ENCODE measurements at places on chromosomes 12 and 14.

- no peak for DNase-seq
Observed at GRCh38 chr14:50065583-50065982, 50.8 kb downstream of the VCPKMT start.

DNA sequence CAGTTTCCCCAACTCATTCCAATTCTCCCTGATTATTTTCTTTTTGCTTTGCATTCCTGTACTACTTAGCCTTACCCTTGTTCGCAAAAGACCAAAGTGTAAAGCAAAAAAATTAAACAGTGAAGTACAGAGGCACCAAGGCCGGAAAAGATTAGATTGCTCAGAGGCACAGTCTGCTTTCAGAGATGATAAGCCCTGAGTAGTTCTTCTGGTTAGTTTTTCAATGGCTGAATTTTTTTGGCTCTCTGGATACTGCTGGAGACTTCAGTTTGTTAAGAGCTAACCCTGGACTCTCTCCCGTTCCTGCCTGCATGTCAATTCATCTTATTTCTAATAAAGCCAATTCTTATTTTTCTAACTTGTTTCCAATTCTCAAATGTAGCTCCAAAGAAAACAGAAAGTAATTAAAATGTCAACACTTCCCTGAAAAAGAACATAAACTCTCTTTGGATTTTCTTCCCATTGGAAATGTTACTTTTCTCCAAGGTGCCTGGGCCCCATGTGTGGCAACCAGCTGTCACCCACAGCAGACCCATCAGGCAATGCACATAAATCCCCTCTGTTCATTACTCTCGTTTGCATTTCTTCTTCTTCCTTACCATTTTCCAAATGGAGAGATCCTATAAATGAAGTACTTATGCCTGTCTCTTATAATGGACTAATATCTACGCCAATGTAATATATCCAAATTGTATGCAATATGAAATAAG is 142.8 kb downstream of the BTG1 start:
- no peak for DNase-seq

DNA sequence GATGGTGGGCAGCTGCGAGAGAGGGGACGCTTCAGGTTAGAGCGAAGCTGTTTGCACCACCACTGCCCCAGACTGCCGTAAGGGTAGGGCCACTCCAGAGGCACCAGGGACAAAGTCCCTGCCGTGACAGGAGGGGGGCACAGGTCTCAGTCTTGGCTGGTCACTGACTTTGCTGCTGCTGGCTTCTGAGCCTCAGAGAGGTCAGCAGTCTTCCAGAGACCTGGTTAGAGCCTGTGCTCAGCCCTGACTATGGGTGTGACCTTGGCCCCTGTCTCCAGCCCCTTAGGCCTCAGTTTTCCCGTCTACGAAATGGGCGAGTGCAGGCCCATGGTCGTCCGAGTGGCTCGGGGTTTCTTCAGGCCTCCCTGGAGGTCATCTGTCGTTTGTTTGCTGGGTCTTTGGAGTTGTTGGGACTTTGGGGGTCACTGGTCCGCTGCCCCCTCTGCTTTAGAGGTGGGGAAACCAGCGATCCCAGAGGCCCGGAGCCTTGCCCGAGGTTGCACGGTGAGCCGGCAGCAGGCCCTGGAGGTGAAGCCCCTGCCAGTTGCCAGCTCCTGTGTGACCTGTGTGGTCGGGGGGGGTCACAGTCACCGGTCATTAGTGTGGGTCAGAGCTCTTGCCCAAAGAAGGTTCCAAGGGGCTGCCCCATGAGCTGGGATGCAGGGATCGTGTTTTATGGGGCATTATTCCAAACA is 15.3 kb downstream of the MEG3 start:
- no peak for DNase-seq

GRCh38 chr12:38983117-38983571 is 77.8 kb upstream of the CPNE8 start:
- DNase-seq = no peak

DNA sequence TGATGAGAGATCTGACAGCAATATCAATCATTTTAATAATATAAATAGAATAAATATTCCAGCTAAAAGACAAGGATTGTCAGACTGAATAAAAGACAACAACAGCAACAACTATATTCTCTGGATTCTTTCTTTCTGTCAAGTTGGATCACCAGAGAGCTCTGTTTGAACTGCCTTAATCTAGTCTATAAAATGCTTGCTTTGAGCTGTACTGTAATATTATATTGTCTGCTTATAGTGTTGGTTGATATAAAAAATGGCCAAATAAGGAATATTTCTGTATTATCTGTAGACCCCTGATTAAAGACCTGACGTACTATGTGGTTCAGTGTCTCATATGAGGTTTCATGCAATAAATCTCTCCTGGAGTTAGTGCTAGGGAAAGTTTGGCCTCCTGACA is 46.3 kb upstream of the CSRP2 start:
- DNase-seq = no peak

- no peak for DNase-seq
Observed at GRCh38 chr12:60259225-60259624, 663.4 kb downstream of the SLC16A7 start.

DNA sequence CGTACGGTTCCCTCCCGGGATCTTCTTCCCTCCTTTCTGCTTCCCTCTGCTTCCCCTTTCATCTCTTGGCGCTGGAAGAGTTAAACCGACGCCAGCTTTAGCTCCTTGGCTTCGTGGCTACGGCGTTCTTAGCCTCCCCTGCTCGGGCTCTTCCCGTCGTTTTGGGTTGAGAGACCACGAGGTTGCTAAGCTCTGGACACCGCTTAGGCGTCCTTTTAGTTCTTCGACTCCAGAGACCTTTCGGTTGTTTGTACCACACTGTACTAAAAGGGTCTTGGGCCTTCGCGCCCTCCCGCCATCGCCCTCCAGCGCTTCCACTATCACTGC is 545 bp downstream of the CPSF2 start:
- DNase-seq = peak; percentile 7

GRCh38 chr12:29039013-29039412 is 110.1 kb upstream of the FAR2 start:
- no peak for DNase-seq

- no peak for DNase-seq
Observed at GRCh38 chr14:77284466-77284865, 13.5 kb upstream of the NGB start.

DNA sequence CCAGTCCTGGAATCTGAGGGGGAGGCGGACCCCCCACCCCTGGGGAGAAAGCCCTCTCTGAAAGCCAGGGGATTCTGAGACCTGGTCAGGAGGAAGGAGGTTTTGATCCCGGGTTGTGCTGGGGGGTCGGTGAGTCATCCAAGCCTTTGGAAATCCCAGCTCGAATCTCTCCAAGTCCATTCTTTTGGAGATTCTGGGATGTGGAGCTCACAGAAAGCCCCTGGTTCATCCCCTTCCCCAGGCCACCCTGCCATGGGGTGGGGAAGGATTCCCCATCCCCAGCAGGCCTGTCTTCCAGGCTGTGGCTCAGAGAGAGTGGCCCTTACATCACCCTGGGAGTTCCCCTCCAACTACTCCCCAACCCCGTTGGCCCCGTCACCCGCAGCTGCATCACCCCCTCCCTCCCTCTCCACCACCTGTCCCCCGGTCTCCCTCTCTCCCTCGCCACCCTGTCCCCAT is 14.3 kb downstream of the EXOC3L4 start:
- no peak for DNase-seq

DNA sequence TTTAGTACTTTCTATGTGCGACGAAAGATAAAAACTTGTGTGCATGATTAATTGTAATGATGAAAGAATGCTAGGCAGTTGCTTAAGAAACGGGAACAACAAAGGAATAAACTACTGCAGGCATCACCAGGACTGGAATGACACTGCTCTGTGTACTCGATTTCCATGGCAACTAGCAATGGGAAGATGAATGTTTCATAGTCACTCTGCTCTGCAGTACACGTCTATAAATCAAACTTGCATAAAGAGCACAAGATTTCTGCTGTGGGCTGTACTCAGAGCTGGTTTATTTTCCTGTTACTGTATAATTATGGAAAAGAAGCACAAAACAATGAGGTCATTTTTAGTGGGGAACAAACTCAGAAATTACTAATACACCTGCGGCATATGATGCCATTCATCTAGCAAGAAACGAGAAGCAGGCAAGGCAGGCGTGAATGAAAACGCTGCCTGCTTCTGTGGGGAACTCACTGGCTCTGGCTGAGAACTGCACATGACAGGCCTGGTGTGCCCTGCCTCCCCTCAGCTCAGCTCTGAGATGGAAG is 41.8 kb downstream of the EFCAB11 start:
- no peak for DNase-seq

DNA sequence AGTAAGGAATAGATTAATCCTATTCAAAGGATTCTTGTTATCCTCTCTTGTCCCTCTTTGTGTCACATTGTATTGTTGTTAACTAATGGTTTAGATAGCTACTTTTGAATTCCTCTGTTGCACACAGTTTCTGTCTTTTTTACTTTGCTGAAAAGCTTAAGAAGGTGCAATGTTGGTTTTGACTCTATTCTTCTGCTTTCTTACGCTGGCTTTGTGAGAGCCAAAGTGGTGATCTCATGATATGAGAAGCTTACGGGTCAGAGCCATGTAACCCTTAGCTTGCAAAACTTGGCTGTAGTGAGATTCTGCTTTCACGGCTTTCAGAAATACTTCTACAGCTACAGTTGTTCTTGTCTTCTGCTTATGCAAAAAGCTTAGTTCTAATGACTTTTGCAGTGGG is 239.7 kb downstream of the TRHDE start:
- DNase-seq = no peak

DNA sequence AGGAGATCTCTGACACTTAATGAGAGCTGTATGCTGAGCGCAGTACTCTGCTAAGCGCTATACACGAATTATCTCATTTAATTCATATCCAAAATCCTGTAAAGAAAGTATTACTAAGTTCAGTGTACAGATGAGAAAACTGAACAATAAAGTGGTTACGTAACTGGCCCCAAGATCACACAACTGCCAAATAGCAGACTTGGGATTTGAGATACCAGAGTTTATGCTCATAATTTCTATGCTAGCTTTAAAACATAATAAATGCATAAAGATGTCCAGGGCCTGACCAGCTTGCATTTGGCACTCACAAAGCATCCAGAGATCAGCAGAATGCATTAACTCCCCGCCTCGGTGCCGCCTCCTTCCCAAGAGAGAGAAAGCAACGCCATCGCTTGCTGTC is 83.2 kb upstream of the PWP1 start:
- DNase-seq = no peak

DNA sequence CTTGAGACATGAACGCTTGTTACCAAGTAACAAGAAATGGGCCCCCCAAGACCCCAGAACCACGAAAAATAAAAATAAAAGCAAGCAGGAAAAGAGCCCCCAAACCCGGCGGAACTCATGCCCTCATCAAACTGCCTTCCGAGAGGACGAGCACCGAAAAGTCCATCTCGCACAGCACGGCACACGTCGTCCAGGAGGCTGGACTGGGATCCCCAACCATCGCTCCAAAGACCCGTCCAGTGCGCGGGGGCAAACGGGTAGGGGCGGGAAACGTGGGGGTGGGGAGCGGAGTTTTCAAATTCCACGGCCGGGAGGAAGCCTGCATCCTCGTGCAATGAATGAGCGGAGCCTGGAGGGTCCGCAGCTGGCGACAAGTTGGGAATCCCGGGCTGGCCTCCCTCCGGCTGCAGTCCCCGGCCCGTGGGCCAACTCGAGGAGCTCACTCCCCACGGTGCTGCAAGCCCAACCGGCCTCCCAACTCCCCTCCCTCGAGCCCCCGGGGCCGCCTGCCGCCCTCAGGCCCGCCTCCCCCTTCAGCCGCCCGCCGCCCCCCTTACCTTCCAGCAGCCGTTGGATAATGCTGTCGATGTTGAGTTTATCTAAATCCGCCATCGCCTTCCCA is 484 bp downstream of the PPP1CC start:
- no peak for DNase-seq

- DNase-seq = no peak
Observed at GRCh38 chr12:50016501-50017475, 8.5 kb downstream of the RACGAP1 start.

- DNase-seq = no peak
Observed at GRCh38 chr14:75854111-75854799, 127.5 kb downstream of the TGFB3 start.

- DNase-seq = no peak
Observed at GRCh38 chr12:49545815-49546214, 7.0 kb downstream of the KCNH3 start.

DNA sequence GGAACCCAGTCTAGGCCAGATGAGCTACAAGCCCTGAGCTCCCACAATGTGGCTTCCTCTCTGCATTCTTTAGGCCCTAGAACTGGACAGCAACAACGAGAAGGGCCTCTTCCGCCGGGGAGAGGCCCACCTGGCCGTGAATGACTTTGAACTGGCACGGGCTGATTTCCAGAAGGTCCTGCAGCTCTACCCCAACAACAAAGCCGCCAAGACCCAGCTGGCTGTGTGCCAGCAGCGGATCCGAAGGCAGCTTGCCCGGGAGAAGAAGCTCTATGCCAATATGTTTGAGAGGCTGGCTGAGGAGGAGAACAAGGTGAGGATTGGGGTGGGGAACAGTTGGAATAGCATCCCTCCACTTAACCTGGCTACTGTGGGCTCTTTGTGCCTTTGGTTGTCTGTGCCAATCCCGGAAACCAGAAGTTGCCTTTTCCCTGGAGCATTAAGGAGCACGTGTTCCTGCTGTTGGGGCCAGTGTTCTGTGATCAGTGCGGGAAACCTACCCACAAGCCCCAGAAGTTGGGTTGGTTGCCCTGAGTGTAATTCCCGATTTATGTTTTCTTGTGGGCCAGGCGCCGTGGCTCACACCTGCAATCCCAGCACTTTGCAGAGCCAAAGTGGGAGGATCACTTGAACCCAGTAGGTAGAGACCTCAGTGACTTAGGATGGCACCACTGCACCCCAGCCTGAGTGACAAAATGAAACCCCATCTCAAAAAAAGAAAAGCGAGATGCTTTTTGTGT is 6.4 kb downstream of the FKBP4 start:
- DNase-seq = no peak

- no peak for DNase-seq
Observed at GRCh38 chr12:120362516-120363273, 6.3 kb downstream of the MSI1 start.

DNA sequence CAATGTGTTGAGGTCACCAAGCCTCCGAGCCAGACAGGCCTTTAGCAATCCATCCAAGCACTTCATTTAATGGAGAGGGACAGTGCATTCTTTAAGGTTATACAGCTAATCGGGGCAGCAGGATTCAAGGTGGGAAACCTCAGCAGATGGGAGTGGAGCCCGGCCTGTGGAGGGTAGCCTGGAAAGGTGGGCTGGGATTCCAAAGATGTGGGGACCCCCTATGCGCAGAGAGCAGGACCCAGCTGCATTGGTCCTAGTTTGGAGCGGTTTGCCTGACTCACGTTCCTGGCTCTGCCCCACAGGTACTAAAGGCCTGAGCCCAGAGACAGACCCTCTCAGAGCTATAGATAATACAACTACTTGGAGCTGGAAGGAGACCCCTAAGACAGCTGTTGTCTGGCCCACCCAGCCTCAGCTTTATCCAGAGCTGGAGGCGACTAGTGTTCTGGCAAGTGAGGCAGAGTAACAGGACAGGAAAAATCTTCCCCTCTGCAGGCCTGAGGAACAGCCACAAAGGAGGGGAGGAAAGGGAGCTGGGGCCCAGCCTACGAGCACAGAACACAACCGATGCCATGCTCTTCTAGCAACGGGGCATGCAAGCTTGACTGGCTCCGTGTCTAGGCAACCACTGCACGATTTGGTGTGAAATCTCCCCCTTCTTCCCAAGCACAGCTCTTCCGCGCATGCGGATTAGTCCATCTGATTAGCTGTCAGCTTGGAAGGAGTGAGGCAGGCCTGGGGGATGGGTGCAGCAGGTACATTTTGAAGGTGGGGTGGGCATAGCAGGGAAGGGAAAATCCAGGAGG is 1.1 kb upstream of the MYH7 start:
- no peak for DNase-seq

- no peak for DNase-seq
Observed at GRCh38 chr12:57732270-57732669, 6.3 kb downstream of the AGAP2 start.

- no peak for DNase-seq
Observed at GRCh38 chr12:97140355-97140754, 233.3 kb downstream of the NEDD1 start.
